ENCODE measurements at places on chromosomes 7 and 10.

DNA sequence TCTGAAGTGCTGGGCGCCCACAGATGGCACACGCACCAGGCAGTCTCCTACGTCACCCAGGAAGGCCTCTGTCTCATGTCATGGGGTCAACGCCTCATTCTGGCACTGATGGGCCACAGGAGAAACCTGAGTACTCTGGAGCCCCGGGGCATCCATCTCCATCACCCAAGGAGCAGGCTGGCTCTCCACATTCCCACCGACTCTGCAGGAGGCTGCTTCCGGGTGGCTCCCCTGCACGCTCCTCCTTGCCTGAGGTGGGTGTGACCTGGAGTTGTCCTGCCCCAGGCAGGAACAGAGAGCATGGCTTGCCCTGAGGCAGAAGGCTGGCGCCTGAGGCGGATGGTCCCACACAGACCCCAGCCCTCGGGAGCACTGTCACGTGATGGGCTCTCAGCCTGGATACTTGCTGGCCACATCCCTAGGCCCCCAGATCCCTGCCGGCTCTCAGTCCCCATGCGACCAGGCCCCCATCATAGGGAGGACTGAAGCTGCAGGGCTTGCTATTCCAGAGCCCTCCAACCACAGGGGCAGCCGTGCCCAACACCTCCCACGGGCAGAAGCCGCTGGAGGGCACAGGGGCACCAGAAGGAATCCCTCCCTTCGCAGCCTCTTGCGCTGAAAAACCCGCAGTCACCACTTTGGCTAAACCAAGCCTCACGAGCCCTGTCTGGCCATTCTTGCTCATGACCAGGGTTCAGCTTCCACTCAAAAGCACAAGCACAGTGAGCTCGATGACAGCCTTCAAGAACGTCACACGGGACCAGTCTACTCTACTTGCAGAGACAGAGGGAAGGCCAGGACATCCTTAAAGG is 80.7 kb downstream of the MAD1L1 start:
- DNase-seq, result no peak

DNA sequence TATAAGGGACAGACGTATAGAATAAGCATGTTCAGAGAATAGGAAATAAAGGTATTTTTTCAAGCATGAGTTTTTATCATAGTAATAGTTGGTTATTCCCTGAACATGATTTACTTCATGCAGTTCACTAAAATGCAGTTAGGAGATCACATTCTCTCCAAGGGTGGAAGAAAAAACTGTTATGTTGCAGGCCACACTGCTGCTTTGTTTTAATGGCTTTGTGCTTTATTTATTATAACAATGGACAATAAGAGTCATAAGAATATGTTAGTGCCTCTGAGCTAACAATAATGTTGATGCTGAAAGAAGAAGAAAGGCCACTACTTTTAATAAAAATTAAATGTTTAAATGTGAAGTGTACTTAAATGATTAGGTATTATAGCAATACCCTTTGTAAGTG is 78.5 kb upstream of the GATAD1 start:
- DNase-seq, result no peak

DNA sequence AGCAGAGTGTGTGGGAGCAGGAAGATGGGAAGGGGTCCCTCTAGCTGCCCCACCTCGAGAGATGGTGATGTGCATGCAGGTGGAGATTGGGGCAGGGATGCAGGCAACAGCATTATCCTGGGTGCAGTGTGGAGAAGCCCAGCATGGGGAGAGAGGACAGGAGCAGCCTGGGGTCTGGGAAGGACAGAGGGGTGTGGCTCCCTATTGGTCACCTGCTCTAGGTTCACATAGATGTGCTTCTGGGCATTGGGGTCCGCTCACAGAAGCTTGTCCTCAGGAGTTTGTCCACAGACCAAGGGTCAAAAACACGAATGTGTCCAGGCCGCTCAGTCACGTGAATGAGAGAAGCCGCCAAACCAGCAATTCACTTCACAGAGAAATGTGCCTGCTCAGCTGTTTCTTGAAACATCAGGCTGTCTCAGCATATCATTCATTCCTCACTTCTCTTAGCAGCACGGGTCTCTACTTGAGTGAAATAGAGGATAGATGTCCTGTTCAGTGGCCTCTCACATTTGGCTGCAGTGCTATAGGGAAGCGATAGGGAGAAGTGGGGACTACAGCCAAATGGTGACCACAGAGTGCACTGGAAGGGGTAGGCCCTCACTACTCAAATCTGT is 11.5 kb upstream of the SLC29A3 start:
- DNase-seq, result no peak

DNA sequence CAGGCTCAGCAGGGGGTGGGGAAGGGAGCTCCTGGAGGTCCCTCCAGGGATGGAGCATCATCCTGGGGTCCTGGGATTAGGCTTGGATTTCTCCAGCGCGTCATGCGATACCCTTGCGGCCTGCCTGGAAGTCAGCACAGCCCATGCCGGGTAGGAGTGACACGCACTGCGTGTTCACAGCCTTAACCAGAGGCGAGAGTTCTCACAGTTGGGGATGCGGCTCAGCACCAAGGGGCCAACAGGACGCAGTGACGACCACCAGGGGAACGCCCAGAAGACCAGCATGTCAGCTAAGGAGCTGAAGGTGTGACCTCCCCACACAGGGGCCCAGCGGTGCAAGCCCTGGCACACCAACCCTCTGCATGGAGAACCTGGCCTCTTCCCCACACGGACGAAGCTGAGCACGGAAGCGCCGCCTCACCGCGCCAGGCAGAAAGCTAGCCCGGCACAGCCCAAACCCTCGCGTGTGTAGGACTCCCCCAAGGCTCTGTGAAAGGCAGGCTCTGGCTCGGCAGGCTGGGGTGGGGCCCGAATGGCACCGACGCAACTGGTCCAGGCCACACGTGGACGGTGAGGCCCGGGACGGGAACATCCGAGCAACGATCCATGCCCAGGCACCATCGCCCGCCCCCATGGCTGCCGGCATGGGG is 198.6 kb downstream of the ELFN1 start:
- no peak for DNase-seq

GRCh38 chr10:102800611-102801335 is 36.4 kb downstream of the CYP17A1 start:
- no peak for DNase-seq

All from stimulated activated CD4-positive, alpha-beta T cell treated with anti-CD3 and anti-CD28 coated beads, Interleukin-4, amount 100 ng/mL, for 1 hour (primary cell).